ENCODE measurements at places on chromosomes 1 and 21.

- DNase-seq, result no peak
Measured at GRCh38 chr1:209484429-209484828, 99.1 kb upstream of the CAMK1G start.

- DNase-seq, result no peak
Measured at GRCh38 chr1:230832476-230832875, 35.8 kb downstream of the C1orf198 start.

- no peak for DNase-seq
Measured at GRCh38 chr1:148264374-148265276, 112.5 kb upstream of the NBPF11 start.

DNA sequence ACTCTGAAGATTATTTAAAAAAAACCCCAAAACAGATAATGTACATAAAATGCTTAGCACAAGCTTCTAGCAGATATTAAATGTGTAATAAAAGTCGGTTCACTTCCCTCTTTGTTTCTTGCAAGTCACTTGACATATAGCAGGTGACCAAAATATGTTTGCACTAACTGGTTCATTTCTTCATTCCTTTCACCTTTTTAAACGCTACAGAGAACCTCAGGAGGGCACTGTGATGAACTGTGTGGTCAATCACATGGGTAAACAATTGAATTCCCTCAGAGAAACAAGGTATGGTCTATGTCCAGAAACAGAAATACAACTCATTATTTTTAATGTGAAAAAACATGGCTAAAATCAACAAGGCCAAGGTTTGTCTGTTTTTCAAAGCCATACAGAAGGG, 51.3 kb upstream of the BCL10 start:
- no peak for DNase-seq

DNA sequence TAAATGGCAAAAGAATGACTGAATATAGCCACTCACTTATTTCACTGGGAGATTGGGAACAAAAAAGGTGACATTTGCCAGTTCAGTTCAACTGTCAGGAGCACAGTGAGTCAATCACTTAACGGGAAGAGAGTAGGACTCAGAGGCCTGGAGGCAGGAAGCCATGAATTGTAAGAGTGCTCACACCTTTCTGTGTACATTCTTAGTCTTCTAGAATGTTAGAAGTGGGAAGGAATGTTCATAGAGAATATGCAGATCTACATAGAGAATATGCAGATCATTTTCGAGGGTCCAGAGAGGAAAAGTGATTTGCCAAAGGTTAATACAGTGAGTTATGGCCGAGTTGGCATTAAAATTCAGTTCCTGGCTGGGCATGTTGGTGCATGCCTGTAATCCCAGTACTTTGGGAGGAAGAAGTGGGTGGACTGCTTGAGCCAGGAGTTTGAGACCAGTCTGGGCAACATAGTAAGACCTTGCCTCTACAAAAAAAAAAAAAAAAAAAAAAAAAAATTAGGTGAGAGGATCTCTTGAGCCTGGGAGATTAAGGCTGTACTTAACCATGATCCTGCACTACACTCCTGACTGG, 8.3 kb downstream of the IL20 start:
- DNase-seq, result no peak

DNA sequence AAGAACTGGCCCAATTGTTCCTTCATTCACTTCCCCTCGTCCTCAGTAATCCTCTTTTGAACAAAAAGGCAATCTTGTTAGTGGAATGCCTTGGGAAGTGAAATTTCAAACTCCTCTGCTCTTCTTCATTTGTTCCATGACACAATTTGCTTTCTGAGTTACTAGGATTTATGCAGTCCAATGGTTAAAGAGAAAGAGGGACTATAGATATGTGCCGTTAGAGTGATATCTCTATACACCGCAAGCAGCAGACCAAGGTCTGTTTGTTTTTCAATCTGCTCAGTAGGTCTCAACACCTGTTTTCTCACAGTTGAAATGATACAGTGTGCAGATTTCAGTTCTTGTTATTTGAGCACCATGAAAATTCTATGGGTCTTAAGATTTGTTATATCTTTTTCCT, 244.0 kb downstream of the DNM3 start:
- no peak for DNase-seq

DNA sequence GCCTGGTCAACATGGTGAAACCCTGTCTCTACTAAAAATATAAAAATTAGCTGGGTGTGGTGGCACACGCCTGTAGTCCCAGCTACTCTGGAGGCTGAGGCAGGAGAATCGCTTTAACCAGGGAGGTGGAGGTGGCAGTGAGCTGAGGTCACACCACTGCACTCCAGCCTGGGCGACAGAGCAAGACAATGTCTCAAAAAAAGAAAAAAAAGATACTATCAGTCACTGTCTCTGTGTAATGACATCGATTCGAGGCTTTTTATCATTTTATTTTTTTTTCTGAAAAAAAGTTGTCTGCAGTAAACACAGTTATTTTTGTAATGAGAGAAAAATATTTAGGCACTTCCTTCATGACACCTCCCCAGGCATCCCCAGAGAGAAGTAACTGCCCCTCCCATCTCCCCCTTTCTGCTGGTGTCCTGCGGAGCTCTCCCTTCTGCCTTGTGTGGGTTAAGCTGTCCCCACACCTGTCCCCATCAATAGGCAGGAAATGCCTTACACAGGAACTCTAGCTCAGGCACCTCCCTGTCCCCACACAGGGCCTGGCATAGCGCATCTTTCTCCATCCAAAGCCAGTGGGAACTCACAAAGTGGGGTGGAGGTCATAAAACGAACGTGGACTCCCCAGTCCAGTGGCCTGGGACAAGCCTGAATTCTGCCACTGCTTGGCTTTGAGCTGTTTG, 132.0 kb downstream of the SYF2 start:
- DNase-seq, result no peak

DNA sequence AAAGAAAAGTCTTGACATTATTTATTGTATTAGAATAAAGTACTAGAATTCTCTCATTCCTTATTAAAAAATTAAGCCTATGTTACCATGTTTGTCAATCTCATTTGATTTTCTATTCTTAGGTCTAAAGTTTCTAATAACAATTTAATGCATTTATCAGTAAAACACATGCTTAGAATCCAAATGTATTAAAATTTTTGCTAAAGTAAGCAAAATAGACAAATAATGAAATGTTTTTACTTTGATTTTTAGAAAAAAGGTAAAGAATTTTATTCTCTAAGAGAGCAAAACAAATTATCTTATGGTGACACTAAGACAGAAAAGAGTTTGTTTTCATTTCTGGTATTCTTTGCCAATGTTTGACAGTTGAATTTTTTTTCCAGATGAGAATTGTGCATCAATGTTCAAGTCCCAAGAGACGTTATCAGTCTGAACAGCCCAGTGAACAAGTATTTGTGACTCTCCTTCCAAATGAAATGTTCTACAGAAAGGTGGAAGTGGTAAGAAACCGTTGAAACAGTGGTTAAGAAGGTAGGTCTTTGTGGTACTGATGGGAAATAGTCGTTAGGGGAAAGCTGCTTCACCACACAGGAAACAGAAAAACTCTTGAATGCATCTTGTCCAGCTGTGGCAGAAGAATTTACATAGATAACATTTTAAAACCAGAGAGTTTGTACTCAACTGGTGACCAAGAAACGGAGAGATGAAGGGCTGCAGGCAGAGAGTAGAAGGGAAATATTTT, 402.5 kb downstream of the PTPRC start:
- DNase-seq, result no peak

GRCh38 chr1:59007820-59008598, 224.2 kb upstream of the JUN start:
- no peak for DNase-seq

GRCh38 chr1:24724345-24725208, 20.7 kb upstream of the CLIC4 start:
- DNase-seq, result peak; percentile 27

GRCh38 chr1:32957017-32957416, 7.6 kb downstream of the RNF19B start:
- DNase-seq, result no peak

DNA sequence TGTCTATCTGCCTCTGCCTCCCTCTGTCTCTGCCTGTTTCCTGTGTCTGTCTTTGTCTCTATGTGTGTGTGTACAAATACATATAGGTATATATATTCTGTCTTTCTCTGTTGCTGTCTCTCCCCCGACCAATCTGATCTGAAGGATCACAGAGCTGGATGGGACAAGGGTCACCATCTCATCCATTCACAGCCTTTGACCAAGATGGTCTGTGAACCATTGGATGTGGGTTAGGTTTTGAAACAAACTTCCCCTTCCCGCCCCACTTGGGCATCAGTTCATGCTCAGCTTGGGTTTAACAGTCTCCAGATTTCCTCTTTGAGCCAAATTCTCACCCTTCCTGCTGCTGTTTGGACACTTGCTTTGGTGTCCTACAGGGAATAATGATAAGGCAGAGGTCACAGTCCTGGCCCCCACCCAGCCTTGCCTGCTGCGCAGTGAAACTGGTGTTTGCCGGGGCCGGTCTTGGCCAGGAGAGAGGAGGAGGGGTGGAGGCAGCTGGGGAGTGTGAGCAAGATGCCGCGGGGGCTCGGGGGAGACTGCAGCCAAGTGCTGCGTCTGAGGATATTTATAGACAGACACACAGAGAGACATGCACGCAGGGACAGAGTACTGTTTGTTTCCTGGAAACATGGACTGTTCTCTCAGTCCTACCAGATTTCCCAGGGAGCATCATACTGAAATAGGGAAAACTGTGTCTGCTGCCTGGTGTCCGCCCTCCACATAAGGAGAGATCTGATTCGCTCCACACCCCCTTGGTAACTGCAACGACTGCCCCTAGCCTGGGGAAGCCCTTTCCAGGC, 27.0 kb upstream of the BTG2 start:
- no peak for DNase-seq

DNA sequence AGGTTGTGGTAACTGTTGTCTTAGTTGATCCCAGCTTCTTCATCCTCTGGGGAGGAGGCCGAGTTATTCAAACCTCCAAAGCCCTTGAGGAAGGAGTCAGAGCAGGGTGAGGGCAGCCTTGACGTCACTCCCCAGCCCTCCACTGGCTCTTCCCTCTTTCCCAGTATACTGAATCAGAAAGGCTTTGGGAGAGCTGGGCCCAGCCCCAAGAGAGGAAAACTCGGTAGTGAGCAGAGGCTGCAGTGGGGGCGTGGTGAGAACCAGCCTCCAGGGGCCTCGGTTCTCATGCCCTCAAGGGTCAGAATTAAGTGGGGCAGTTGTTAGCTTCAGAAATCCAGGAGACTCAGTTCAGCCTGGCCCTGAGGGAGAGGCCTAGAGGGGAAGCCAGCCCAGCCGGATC, 1.8 kb upstream of the GJA4 start:
- DNase-seq, result no peak

DNA sequence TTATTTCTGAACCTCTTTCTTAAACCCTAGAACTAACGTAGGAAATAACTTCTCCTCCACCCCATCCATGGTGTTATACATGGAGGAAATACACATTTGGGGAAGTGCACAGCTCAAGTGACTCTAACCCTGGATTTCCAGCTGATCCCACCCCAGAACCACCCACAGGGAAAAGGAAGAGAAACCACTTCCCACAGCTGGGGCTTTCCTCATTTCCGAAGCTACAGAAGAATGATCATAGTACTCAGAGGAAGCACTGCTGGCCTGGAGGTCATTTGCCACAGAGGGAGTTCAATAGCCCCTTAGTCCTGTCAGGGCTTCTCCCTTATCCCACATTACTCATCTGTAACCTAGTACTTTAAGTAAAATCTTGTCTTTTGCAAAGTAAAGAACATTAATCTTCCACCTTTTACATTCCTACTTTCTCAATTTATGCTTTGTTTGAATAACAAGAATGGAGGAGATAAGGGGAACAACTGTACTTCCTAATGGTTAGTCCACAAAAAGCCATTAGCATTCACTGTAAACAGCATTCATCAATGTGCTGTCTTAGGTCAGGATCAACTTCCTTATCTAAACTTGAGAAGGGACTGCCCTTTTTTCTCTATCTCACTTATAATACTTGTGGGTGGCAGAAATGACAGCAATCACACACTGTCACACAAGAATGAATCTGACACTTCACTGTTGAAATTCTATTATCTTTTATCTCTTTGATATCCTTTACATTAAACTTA, 63.0 kb upstream of the RGS1 start:
- no peak for DNase-seq

DNA sequence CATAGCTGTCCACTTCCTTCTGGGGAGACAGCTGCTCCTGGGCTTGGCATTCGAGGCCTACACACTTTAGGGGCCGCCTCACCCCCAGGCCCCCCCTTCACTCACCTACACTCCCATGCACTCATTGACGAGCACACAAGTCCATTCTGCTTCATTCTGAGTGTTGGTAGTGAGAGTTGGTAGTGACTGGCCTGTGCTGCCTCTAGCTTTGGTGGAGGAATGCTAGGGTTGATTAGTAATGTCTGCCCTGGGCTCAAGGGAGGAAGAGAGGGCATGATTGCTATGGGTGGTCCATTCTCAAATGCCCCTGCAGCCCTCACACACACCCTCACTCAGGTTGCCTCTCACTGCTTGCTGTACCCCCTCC, 30.4 kb downstream of the TRIM11 start:
- peak; percentile 41 for DNase-seq

DNA sequence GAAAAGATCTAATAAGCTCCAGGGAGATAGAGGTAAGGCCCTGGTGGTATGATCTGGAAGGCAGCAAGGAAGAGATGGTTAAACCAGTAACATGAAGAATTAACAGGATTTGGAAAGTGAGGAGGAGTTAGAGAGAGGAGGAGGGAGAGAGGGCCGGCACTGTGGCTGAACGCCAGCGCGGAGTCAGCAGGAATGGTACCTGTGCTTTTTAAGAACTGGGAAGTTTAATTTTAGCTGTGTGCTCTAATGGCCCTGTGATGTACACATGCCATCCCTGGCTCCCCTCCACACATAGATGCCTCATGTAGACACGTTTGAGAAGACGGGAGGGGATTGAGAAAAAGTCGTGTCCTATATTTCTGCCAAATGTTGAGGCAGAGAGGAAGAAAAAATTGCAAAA, 13.8 kb upstream of the AVPR1B start:
- no peak for DNase-seq

DNA sequence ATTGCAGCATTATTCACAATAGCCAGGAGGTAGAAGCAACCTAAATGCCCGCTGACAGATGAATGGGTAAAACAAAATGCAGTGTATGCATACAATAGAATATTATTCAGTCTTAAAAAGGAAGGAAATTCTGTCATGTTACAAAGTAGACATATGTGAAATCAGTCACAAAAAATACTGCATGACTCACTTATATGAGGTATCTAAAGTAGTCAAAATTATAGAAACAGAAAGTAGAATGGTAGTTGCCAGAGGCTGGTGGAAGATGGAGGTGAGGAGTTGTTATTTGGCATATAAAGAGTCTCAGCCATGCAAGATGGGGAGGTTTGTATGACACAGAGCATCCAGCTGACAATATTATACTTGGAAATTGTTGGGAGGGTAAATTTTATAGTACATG, 43.0 kb upstream of the EGLN1 start:
- DNase-seq, result no peak

- DNase-seq, result no peak
Measured at GRCh38 chr1:63902844-63903589, 129.2 kb downstream of the ROR1 start.

DNA sequence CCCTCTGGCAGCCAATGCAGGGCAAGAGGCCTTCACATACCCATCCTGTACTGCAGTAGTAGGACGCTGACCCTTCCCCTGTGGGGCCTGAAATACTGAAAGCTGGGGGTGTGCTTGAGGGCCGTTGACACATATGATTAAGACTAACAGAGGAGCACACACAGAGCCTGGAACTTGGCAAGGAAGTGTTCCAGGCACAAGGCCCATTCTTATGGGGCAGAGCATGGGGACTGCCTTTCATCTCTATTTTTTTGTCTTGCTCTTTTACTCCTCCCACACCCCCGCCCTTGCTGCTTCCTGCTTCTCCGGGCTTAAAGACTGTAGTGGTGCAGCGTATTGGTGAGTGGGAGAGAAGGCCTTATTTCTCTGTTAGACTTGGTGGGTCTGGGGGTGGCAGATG, 137.4 kb downstream of the BACH1 start:
- DNase-seq, result no peak
